ENCODE measurements at places on chromosomes 7 and 10.

- peak; percentile 82 for DNase-seq
Measured at GRCh38 chr10:32112055-32112454, 55.8 kb upstream of the KIF5B start.

GRCh38 chr10:79220307-79220706, 127.0 kb upstream of the PPIF start:
- no peak for DNase-seq

DNA sequence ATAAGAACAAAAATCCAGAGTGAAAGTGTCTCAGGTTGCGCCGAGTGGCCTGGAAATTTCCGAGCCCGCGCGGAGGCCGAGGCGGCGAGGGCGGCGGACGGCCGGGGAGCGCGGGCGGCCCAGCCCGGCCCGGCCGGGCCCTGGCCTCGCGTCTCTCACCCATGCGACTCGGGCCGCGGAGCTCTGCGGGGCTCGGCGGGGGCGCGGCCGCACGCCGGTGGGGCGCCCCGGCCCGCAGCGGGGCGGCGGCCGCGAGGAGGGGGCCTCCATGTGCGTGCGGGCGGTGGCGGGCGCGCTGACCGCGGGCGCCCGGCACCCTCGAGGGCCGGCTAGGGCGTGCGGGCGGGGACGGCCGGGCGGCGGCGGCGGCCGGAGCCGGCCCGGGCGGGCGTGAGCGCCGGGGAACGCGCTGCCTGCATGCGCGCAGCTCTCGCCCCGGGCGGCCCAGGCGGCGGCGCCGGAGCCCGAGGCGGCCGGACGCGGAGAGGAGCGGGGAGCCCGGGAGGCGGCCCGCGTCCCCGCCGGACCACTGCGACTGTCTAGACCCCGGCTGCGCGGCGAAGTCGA, 302 bp upstream of the EN2 start:
- no peak for DNase-seq

DNA sequence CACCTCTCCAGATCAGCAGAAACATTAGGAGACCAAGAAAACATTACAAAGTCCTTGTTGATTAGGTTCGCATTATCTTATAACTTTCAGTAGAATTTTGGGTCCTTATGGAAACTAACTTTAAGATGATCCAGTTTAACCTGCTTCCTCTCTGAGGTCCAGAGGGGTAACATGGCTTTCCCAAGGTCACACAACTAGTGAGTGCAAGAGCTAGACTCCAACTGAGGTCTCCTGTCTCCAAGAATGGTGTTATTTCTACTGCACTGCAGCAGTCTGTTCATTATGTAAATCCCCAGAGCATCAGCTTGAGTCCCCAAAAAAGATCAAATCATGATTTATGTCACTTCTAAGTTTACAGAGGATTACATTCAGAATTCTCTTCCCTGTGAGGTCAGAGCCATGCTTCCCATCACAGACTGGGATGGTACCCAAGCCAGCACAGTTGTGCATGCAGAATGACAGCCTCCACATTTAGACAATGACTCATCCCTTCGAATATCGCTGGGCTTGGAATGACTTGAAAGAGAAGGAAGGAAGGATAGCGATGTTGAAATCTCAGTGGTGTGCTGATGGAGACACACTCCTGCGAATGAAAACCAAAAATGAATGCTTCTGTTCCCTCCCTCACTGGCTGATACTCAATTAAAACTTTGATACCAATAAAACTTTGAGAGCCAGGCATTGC, 163.1 kb upstream of the PLXNA4 start:
- DNase-seq = peak; percentile 91

- peak; percentile 36 for DNase-seq
Measured at GRCh38 chr10:27241010-27241651, 534 bp upstream of the ACBD5 start.

- DNase-seq = peak; percentile 32
Measured at GRCh38 chr10:60732198-60732806, 46.0 kb upstream of the CDK1 start.

DNA sequence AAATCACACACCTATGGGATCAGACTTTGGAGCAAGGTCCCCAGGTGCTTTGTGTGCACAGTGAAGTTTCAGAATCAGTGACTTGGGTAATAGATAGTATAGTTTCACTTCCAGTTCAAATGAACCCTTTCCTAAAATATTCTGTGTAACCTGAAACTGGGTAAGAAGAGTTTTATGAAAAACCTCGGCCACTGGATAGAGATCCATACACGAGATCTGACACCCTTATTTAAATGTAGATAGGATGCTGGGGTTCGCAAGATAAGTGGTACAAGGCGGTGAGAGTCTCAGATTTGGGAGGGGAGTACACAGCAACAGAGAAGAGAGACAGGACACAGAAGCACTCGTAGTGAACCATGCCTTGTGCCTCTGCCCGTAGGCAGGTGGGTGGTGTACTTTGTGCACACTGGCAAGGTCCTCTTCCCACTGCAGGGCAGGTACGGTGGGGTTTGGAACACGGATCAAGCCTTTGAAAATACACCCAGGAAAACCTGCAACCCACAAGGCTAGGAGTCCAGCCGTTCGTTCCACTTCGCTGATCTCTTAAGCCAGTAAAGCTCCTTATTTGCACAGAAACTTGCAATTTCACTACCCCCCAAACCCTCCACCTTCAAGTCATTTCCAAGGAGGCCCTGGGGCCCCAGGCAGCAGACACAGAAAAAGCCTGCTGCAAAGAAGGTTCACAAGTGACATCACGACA, 162.8 kb downstream of the USP6NL start:
- no peak for DNase-seq

Measured in MCF 10A (cell line).